ENCODE measurements at places on chromosomes 12 and 14.

- no peak for DNase-seq
Measured at GRCh38 chr14:29421156-29421728, 506.4 kb downstream of the PRKD1 start.

GRCh38 chr14:23361320-23361719 lies 3.7 kb downstream of the EFS start:
- no peak for DNase-seq

GRCh38 chr12:5171701-5172100 lies 128.0 kb downstream of the KCNA5 start:
- DNase-seq, result no peak

DNA sequence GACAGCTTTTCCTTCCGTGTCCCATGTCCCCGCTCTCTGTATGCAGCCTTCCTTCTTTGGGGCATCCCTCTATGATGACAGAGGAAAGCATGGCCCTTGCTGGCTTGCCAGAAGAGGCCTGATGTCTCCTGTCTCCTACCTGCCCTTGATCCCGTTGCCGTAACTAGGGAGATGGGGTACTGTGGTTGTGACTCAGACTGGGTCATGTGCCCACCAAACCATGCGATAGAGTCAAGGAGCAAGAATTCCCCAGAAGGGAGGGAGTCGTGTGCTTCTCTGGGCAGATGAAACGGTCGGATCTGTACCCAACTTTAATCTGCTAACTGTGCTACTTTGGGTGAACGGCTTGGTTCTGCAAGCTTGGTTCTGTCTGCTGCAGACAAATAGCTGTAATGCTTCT lies 99.1 kb upstream of the DYNC1H1 start:
- DNase-seq, result no peak

DNA sequence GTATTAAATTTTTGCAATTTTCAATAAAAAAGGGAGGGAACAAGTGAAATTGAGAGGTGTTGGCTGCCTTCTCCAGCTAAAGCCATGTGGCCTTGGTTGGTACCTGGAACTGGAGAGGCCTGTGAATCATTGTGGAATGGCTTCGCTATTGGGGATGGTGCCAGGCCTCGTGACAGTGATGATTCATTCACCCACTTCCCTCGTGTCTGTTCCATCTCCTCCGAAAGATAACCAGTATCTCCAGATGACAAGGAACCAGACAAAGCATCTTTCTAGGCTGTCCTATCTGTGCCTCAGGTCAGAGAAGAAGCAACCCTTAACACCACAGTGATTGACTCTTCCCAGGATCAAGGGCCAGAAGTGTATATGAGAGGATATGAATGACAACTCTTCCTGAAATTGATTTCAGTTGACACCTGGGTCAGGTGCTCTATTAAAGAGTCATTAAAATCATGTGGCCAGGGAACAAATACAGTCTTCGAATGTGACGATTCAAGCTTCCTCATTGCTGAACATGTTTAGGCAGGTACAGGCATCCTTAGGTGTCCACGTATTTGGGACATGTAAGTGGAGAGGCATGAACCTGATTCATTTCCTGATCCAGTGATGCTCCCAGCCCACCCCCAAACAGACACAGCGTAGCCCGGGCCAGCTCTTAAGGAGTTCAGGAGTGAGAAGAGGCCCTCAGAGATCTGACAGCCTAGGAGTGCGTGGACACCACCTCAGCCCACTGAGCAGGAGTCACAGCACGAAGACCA lies at the start of gene RNASE7:
Gene RNASE7, plus strand, starts transcription at position 687 of the 758 bp plus-strand sequence. CDS start 631 bp downstream, outside the sequence.
- no peak for DNase-seq

GRCh38 chr14:77260631-77261030 lies 10.4 kb downstream of the NGB start:
- no peak for DNase-seq

- DNase-seq, result no peak
Measured at GRCh38 chr14:100203962-100204834, 34.7 kb upstream of the YY1 start.

- no peak for DNase-seq
Measured at GRCh38 chr12:3838076-3838475, 35.1 kb downstream of the PARP11 start.

GRCh38 chr14:84323450-84323849 lies 1206.5 kb upstream of the FLRT2 start:
- DNase-seq, result no peak

DNA sequence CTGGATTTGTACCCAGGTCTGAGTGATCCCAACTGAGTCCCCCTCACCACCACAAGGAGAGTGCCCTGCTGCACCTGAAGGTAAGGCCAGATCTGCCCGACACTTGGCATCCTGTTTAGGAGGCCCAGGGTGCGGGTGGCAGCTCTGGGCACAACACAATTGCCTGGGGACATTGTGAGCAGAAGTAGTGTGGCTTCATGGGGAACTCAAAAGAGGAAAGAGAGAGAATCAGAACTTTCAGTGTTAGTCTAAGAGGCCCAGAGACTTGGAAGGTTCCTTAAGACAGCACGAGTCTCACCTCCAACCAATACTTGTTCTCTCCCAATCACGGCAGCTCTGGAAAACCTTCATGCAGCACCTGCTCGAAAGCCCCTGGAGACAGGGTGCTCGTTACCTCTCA lies 6.6 kb upstream of the SLC8B1 start:
- no peak for DNase-seq

DNA sequence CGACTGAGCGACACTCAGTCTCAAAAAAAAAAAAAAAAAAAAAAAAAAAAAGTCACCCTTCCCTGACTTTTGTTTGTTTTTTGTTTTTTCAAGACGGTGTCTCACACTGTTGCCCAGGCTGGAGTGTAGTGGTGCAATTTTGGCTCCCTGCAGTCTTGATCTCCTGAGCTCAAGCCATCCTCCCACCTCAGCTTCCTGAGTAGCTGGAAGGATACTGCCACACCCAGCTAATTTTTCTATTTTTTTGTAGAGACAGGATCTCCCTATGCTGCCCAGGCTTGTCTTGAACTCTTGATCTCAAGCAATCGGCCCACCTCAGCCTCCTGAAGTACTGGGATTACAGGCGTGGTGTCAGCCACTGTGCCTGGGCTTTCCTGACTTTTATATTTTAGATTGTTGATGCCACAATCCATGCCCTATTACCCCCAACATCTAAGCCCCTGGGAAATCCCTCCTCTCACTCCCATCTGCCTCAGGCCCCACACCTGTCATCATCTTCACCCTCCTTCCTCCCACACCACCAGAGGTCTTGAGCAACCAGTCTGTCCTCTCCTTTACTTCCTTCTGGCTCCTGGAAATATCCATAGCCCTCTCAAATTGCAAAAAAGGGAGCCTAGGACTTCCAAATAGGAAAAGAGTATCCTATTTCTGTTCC lies 7.8 kb downstream of the IKZF4 start:
- no peak for DNase-seq

- DNase-seq, result no peak
Measured at GRCh38 chr14:64915797-64916196, 1.5 kb downstream of the CHURC1 start.

GRCh38 chr14:26996246-26996645 lies 398.4 kb upstream of the NOVA1 start:
- no peak for DNase-seq

- DNase-seq, result no peak
Measured at GRCh38 chr14:72439707-72440106, 454.2 kb downstream of the DPF3 start.

DNA sequence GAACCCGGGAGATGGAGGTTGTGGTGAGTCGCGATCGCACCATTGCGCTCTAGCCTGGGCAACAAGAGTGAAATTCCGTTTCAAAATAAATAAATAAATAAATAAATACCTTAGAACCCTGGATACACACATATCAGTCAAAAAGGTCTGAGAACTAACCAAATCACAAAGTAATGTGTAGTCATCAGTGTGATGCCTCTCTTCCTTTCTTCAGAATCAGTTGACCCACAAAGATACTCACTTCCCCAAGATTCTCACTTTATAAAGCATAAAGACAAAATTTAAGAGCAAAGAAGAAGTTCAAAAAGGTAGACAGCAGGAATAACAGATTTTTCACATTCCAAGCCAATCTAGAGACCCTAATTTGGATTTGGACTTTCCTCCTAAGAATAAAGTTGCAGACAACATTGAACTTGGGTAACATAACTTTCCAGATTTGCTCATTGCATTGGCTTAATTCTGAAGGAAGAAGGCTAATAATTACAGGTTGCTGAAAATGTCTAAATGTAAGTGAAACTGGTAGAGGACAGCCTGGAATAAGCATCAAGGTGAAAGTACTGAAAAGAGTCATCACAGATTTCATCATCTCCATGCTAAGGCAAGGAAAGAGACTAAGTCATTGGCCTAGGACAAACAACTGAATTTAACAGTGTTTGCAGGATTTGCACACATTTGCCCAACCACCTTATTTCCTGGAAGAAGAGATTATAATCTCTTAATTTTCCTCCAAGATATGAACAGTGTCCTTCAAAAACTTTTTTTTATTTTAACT lies 17.4 kb downstream of the TMED10 start:
- DNase-seq, result no peak

DNA sequence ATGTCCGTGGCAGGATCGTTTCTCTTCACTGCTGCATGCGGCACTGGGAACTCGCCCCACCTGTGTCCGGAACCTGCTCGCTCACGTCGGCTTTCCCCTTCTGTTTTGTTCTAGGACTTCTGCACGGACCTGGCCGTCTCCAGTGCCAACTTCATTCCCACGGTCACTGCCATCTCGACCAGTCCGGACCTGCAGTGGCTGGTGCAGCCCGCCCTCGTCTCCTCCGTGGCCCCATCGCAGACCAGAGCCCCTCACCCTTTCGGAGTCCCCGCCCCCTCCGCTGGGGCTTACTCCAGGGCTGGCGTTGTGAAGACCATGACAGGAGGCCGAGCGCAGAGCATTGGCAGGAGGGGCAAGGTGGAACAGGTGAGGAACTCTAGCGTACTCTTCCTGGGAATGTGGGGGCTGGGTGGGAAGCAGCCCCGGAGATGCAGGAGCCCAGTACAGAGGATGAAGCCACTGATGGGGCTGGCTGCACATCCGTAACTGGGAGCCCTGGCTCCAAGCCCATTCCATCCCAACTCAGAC lies 1.2 kb downstream of the FOS start:
- DNase-seq, result no peak

DNA sequence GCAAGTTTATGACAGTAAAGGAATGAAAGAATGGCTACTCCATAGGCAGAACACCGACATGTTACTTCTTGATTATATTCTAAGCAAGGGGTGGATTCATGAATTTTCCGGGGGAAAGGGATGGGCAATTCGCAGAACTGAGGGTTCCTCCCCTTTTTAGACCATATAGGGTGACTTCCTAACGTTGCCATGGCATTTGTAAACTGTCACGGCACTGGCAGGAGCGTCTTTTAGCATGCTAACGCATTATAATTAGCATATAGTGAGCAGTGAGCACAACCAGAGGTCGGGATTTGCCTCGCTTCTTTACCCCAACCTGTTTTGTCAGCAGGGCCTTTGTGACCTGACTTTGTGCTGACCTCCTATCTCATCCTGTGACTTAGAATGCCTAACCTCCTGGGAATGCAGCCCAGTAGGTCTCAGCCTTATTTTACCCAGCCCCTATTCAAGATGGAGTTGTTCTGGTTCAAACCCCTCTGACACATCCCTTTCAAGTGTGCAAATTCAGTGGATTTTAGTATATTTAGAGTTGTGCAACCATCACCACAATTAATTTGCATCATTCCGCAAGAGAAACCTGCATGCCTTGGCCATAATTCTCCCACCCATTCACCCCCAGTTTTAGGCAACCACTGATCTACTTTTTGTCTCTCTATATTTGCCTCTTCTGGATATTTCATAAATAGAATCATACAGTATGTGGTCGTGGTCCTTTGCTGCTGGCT lies 27.4 kb downstream of the PALS1 start:
- no peak for DNase-seq

- no peak for DNase-seq
Measured at GRCh38 chr14:100580316-100581227, 6.6 kb downstream of the BEGAIN start.

DNA sequence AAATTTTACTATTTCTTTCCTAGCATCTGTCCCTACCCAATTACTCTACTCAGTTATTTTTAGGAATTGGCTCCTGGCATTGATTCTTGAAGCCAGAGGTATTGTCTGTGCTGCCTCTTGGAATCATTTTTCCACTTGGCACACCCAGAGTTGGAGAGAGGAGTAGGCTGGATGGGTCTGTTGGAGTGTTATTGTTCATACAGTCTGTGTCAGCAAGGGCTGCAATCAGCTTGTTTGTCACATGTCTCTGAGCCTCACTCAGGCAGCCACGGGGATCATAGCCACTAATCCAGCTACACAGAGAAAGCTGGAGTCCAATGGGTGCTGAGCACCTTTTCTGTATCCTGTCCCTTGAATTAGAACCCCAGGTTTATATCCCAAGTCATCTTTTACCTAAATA lies 176.0 kb upstream of the DYRK2 start:
- DNase-seq, result no peak

DNA sequence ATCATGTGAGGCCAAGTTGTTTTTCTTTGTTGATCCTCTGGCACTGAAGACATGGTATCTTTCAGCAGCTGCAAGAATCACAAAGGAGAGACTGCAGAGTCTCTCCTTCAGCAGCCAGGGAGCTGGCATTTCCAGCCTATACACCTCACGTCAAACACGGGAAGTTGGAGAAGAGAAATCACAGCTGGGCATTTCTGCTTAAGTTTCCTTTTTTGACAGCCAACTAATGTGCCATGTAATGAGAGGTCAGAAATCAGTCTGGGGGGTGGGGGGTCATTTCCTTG lies 28.3 kb downstream of the PHLDA1 start:
- no peak for DNase-seq

GRCh38 chr12:88305254-88305890 lies 163.3 kb downstream of the TMTC3 start:
- DNase-seq, result no peak

DNA sequence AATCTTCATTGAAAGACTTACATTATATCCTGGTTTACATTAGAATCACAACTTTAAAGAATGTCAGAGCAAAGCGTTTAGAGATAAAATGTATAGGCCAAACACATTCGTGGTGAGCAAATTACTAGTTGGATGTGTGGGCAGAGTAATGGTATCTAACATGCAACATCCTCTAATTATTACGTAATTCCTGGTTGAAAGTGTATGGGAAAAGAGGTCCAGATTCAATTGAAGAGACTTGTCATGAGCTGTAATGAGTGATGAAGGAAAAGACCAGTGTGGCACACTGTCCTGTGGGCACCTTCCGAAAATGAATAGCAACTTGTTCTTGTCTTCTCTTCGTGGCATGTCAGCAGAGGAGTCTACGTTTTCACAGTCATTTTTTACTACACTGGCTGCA lies 192.8 kb downstream of the LRIG3 start:
- DNase-seq, result no peak

DNA sequence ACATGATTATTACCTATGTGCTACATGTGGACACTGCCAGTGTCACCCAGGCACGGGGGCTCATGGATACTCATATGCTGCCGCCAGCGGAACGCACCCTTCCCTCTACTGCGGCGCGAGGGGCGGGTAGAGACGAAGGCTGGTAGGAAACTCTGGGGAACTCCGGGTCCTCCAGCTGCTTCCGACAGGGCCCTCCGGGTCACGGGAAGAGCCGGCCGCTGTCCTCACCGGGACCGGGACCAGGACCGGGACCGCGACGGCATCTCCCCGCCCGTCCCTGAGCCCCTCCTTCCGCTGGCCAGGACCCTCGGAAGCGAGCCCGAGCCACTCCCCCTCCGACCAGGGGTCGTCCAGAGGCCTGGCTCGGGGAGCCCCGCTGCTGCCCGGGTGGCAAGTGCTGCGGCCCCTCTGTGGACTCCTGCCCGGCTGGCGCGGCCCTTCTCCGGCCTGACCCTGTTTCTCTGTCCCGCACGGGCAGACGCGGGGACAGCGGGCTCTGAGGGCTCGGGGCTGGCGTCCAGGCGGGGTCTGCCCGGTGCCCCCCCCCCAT lies 209.6 kb downstream of the ADGRD1 start:
- no peak for DNase-seq
